ENCODE measurements at places on chromosomes 6 and 20.

DNA sequence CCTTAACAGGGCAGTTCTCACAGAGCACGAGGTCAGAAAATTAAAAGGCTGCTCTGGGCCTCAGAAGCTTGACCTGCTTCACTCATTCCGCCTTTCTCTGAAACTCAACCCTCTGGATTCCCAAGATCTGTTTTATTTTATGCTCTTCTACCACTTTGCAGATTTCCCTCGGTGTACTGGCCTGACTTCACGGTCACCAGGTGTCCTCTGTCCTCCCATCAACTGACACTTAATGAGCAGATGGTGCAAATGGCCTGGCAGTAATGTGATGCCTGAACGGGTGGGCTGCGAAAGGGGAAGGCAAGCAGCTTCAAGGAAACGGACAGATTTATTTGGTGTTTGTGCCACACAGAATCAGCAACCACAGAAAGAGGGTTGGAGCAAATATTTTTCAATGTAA, 169.7 kb upstream of the TFAP2D start:
- no peak for DNase-seq

DNA sequence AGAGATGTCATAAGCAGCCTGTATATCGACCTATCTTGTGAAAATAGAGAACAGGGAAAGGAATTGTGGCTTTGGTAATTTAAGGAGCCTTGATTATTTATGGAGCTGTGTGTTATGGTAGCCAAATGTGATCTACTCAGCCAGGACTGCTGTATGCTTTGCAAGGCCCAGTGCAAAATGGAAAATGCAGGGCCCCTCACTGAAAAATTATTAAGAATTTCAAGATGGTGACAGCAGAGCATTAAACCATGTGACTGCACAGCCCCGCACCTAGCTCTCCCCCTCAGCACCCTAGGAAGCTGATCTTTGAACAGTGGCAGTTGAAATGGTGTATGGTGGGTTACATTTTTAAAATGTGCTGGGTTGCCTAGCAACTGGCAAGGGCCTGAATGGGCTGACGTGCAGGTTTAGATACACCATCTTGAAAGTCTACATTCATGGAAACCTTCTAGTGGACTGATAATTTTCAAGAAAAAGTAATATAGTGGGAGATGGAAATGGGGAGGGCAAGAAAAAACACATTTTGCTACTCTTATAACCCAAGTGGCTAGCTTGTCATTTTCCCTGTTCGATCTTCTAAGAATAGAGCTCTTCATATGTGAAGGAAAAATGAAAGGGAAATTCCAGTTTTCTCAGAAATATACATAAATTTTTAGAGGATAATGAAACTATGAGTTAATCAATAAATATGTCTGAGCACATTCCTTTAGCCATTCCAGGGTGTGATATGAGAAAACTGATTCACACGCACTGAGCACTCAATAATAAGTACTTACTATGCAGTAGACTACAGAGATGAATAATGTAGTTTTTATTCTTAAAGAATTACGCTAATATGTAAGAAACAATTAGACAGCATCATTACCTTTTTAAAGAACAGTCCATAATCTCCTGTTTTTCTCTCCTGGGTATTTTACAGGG, 208.0 kb downstream of the ARHGAP18 start:
- DNase-seq: peak; percentile 20

GRCh38 chr20:8693709-8694108, 375.2 kb upstream of the PLCB4 start:
- DNase-seq: peak; percentile 91

GRCh38 chr20:2900845-2901592, 27.7 kb downstream of the PTPRA start:
- DNase-seq: no peak

DNA sequence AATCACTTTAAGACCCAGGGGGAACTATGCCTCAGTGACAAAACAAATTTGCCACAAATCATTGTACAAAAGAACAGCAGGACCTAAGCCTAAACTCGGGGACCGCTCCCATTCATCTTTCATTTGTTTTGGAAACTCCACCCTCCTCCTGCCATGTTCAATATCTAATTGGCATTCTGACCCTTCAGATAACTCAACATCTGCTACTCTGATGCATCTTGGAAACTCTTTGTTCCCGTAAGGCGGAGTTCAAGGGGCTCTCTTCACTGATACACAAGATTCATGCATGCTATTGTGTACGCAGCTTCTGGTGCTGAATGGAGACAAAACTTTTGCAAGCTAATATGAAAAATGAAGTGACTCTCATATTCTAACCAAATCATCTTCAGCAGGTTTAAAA, 187.6 kb downstream of the ZFP64 start:
- DNase-seq: no peak

- DNase-seq: peak; percentile 4
These were observed 78.3 kb upstream of the CTNNBL1 start for GRCh38 chr20:37615340-37616109.

- DNase-seq: no peak
These were observed 115.5 kb upstream of the CST7 start for GRCh38 chr20:24833592-24833991.

- DNase-seq: peak; percentile 16
These were observed 677.6 kb upstream of the ID4 start for GRCh38 chr6:19159561-19159960.

GRCh38 chr6:1445650-1446330, 56.4 kb downstream of the FOXF2 start:
- no peak for DNase-seq

GRCh38 chr6:41642090-41642959, 4.1 kb downstream of the MDFI start:
- DNase-seq: no peak

DNA sequence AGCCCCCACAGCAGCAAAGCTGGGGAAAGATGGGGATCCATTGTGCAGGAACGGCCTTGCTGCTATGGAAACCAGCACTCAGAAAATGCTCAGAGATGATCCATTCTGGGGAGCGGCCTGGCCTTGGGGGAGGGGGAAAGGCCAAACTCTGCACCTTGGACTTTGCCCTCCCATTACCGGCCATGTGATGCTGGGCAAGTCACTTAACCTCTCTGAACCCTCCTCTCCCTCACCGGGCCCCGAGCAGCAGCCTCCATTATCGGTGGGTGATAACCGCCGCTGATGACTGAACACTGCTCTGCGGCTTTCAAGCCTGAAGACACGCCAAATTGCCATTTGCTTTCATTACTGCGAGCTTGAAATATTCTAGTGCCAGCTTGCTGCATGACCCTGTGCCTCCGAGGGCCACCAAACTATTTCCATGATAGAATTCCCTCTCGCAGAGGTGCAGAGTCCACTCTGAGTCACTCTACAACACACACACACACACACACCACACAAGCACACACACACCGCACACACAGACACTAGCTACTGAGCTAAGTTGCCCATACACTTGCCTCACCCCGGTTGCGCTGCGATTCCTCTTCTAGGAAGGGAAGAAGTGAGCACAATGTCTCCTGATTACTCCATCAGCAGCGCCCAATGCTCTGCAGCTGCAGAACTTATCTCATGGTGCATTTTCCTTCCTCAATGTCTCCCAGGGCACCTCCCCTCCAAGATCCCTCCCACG, 20.6 kb upstream of the SIRPA start:
- no peak for DNase-seq

DNA sequence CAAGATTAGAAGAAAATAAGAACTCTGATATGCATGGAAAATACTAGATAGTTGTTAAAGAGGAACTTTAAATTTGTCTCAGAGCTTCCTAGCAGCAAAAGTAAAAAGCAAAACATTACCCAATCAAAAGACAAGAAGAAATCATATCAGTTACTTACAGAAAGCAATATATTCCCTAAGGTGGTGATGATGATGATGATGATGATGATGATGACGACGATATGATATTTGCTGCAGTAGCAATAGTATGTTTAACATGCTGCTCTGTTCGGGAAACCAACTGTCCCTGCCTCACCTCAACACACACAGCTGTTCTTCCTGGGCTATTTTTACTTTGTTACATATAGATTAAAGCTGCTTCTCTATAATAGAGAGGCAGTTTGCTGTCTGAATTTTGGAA, 12.0 kb upstream of the TBX18 start:
- DNase-seq: no peak

DNA sequence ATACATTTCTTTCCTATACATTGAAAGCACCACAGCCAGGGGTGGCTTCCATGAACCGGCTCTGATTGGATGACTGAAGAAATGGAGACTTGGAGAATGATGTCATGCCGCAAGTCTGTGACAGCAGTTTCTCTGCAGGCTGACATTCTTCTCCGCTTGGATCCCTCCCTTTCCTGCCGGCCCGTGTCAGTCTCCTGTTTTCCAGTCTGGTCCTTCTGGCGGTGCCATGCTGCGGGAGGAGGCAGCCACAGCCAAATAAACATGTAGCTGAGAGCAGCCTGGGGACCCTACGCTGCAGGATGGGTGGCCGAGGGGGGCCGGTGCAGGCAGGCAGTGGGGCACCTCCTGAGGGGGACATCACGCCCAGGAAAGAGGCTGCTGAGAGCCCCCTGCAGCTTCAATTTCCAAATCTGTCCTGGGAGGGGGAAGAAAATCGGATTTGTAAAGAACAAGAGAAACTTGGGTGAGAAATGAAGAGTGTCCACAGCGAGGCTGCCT, 178.0 kb downstream of the TAF4 start:
- DNase-seq: no peak

DNA sequence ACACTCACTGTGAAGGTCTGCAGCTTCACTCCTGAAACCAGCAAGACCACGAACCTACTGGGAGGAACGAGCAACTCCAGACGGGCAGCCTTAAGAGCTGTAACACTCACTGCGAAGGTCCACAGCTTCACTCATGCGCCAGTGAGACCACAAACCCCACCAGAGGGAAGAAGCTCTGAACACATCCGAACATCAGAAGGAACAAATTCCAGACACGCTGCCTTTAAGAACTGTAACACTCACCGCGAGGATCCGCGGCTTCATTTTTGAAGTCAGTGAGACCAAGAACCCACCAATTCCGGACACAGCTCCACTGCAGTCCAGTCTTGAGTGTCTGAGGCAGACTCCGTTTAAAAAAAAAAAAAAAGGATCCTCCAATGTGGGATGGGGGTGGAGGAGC, 60.4 kb upstream of the ERVFRD-1 start:
- no peak for DNase-seq
